ENCODE measurements at places on chromosomes 13 and 19.

DNA sequence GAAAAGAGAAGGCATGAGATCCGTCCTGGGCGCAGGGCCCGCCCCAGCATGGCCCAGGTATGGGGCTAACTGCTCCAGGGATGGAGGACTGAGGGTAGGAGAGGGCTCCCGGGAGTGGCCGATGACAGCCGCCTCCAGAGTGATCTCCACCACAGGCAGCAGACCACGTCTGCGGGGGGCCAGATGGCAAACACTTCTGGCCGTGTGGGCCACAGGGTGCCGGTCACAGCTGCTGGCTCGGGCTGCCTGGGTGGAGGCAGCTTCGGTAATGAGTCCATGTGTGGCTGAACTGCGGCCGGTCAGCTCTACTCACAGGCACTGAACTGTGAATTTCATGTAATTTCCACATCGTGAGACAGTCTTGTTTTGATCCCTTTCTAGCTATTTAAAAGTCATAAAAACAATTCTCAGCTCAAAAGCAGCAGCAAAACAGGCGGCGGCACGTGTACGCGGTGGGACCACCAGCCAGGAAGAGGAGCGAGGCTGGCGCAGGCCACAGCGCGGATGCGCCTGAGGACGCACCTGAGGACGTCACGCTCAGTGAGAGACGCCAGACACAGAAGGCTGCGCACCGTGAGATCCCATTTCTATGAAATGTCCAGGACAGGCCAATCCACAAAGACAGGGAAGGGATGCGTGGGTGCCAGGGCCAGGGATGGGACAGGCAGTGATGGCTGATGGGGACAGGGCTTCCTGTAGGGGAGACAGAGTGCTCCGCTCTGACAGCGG lies 4.0 kb downstream of the LSM7 start:
- DNase-seq = no peak

DNA sequence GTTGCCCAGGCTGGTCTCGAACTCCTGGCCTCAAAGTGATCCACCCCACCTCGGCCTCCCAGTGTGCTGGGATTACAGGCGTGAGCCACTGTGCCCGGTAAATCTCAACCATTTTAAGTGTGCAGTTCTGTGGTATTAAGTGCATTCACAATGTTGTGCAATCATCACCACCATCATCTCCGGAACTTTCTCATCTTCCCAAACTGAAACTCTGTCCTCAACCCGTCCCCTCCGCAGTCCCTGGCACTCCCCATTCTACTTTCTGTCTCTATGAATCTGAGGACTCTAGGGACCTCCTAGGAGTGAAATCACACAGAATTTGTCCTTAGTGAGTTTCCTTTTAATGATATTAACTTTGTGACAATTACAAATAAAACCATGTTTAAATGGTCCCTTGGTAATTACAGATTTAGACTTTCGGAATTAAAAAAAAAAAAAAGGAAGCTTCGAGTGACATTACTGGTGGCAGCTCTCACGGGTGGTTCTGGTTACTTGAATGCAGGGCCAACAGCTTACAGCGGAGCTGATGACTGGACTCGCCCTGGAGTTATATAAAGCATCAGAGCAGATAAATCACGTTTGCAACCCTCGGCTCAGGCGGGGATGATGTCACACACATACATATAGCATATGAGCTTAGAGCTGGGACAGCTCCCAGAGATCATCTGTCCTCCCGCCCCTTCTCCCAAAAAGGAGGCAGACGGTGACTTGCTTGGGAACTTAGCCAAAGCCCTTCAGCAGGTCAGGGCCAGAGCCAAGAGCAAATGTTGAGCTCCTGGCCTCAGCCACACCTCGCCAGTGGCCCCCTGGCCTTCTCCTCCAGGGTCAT lies 89.8 kb downstream of the ZNF557 start:
- DNase-seq = peak; percentile 67

GRCh38 chr13:44422755-44423643 lies 49.4 kb downstream of the SERP2 start:
- DNase-seq = no peak

- no peak for DNase-seq
Observed at GRCh38 chr13:32028711-32029110, 2.9 kb upstream of the FRY start.

GRCh38 chr13:30972888-30973377 lies 40.5 kb downstream of the TEX26 start:
- DNase-seq = peak; percentile 56

- DNase-seq = no peak
Observed at GRCh38 chr19:10408511-10409283, 5.4 kb upstream of the CDC37 start.

- no peak for DNase-seq
Observed at GRCh38 chr13:58712191-58712590, 1080.6 kb downstream of the PCDH17 start.

DNA sequence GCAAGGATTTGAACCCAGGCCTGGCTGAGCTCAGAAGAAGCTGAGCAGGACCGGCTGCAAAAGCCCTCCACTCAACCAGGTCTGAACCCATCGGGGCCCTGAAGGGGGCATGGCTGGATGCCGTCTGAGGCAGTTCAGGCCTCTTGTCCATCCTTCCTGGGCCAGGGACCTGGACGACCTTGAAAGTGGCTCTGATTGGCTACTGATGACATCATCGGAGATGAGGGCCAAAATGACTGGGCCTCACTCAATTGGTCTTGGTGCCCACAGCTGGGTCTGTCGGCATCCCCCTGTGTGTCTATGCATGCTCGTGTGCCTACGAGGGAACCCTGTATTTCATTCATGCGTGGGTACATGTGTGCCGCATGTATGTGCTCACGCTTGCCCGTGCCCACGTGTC lies 71.8 kb downstream of the PTPRS start:
- no peak for DNase-seq

DNA sequence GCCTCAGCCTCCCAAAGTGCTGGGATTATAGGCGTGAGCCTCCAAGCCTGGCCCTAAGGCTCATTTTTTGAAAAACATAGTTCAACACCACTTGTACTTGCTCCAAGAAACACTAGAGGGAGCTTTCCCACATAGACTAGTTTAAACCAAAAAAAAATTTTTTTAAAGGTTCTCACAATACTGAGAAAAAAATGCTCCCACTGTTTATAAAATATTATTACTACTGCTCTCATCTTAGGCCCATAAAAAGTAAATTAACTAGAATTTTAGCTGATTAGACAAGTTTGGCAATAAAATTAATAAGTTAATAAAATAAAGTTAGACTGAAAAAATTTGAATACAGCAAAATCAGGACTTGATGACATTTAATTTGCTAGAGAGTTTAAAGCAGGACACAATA lies 109.5 kb downstream of the TBC1D4 start:
- peak; percentile 62 for DNase-seq

GRCh38 chr19:49515767-49516166 lies 3.3 kb downstream of the FCGRT start:
- DNase-seq = peak; percentile 64

DNA sequence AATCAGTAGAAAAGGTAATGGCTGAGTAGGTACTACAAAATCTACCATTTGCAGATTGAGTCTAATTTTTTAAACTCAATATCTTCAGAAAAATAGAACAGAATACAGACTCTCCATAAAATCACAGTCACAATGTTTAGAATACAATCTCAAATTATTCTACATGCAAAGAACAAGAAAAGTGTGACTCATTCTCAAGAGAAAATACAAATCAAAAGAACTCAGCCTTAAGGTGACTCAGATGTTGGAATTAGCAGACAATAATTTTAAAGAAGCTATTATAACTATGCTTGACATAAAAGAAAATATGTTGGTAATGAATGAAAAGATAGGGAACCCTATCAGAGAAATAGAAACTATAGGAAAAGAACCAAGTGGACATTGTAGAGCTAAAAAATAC lies 78.9 kb downstream of the RXFP2 start:
- DNase-seq = no peak

GRCh38 chr13:113164492-113164891 lies 6.0 kb downstream of the PROZ start:
- no peak for DNase-seq

- DNase-seq = no peak
Observed at GRCh38 chr19:4730740-4731171, 7.1 kb upstream of the DPP9 start.

DNA sequence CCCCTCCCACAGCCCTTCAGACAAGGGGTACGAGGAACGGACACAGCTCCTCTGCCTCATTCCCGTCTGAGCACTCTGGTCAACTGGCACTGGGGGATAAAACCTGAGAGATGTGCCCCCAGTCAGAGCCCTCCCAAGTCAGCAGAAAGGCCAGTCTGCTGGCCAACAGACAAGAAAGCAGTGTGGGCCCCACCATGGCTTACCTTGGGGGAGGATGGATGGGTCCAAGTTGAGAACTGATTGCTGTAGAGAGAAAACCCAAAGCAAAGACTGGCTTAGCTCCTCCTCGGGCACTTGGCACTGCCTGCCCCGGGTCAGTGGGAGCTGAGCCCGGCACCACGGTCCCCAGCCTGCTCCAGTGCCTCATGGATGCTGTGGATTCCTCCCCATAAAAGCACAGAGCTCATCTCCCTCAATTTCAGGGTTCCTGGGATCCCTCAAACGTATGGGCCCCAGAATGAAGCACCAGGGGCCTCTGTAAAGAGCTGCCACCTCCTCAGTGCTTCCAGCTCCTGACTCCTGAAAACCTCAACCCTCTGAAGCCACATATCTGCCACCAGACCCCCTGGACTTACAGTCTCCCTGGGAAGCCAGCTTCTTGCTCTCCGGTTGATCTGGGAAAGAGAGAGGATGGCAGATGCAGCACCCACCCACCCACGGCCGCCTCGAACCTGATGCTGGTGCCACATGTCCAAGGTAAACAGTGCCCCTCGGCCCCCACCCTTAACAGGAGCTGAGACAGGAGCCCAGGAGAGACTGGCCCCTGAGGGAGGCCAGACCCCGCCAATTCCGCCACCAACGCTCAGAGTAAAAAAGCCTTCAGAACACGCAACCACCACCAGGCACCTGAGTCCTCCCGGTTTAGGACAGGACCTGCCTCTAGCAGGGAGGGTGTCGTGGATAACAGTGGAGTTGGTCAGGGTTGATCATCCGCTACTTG lies 3.3 kb downstream of the KHSRP start:
- DNase-seq = no peak

- DNase-seq = no peak
Observed at GRCh38 chr19:46719629-46720502, 3.0 kb upstream of the PRKD2 start.

DNA sequence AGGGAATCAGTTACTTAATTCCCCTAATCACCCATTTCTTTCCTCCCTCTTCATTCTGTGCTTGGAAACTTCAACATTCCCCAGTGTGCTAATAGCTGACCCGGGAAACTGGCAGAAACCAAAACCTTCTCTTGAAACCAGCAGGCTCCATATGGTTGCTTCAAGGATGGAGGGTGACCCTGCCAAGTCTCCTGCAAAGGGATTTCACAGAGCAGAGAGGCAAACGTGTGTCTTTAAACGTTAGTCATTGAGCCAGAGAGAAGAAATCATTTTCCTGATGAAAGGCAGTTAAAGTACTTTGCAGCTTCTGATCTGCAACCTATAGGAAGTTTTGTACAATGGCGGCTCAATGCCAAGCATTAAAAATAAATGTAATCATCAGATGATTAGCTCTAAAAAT lies 220.9 kb downstream of the POU4F1 start:
- no peak for DNase-seq

DNA sequence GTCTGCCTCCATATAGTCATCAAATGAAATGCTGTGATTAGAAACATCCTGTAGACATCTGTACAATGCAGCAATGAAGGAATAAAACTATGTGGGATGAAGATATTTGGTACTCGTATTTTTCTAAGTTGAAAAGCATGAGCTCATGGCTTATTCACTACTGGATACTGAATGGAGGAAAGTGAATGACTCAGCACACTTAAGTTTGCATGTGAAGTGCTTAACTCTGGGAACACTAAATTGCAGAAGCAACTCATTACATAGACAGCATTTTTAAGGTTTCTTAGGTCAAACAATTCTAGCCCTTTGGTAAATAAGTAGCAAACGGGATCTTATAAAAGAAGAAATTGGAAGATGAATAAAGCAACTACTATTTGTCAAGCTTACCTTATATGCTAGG lies 429.0 kb upstream of the MIR17HG start:
- DNase-seq = peak; percentile 28

- DNase-seq = peak; percentile 48
Observed at GRCh38 chr13:71218960-71219359, 648.0 kb downstream of the DACH1 start.

- no peak for DNase-seq
Observed at GRCh38 chr13:98180092-98180491, 3.0 kb upstream of the RNF113B start.

DNA sequence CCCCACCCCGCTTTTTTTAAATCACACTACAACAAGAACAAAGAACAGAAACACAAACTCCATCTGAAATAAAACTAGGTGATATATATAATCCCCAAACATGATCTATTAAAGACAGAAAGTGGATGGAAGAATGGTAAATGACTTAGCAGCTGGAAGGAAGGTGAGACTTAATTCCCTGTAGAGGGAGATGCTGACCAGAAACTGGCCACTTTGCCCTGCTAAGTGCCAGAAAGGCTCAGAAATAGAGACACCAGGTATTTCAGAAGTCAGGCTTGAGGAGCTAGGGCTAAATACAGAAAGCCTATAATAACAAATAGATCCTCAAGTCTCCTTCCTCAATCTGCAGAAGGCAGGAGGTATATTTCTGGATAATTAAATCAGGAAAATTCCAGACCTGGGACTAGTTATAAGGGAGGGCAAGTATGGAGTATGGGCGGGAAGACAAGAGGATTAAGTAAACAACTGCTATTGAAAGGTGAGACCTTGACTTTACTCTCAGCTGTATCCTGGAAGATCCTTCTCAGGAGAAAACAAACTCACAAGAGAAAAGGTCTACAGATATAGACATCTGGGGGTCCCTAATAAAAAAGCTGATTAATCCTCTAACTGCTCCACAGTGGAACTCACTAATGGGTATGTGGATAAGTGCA lies 32.2 kb downstream of the MTRF1 start:
- no peak for DNase-seq

All from hepatocyte (in vitro differentiated cells).